ENCODE measurements at places on chromosomes 3 and 15.

- DNase-seq = no peak
Measured at GRCh38 chr3:4588466-4588865, 95.3 kb downstream of the ITPR1 start.

GRCh38 chr3:24773798-24774197 is 279.1 kb upstream of the THRB start:
- DNase-seq = no peak

DNA sequence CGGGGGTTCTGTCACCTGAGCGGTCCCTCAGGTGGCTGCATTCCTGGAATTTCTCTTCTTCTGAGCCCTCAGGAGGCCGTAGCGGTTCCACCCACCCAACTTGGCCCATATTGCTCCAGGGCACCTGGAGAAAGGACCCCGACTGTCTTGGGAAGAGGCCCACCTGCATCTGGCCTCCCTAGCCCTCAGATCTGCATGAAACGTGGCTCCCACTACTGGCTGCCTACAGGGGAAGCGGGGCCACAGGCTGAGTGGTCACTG is 9.9 kb upstream of the ANPEP start:
- no peak for DNase-seq

GRCh38 chr3:113625834-113626233 is 70.6 kb downstream of the USF3 start:
- DNase-seq = no peak

DNA sequence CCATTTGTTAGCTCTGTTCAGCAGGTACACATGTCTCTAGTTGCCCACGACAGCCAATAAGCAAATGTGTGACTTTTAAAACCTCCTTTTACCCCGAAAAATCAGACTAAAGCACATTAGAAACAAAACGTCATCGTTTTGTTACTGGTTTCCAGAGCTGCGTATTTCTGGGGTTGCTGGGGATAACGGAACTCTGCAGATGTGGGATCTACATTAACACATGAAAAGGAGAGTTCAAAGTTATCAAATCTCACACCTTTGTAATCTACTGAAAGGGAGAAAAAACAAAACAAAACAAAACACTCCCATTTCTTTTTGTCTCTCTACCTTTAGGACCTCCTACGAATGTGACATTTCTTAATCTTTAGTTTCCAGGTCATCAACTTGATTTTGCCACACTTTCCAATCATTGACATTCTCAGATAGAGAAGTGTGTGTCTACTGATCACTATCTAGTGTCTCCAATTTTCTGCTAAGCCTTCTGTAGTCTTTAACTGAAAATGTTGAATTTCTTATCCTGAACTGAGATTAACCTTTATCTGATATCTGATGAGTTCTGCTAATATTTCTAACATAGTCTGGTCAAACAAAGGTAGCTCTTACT is 93.0 kb upstream of the TSPAN3 start:
- no peak for DNase-seq

DNA sequence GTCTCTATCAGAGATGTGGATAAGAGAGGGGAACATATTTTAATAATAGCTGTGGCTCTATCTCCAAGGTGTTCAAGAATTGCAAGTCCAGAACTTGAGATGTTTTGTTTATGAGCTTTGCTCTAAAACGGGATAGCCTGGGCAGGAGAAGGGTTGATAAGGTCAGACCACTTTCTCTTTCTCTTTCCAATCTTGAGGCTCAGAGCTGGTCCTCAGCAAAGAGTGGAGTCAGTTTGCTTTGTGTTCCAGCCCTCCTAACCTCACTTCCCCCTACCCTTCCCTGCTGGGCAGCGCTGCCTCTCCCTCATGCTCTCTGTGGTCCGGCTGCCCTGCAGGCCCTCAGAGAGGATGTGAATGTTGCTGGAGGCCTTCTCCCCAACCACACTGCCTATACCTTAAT is 13.8 kb downstream of the KLHL6 start:
- no peak for DNase-seq

GRCh38 chr3:127175272-127175671 is 17.7 kb upstream of the PRR23E start:
- DNase-seq = no peak

- DNase-seq = no peak
Measured at GRCh38 chr3:55965776-55966175, 478.7 kb upstream of the WNT5A start.

DNA sequence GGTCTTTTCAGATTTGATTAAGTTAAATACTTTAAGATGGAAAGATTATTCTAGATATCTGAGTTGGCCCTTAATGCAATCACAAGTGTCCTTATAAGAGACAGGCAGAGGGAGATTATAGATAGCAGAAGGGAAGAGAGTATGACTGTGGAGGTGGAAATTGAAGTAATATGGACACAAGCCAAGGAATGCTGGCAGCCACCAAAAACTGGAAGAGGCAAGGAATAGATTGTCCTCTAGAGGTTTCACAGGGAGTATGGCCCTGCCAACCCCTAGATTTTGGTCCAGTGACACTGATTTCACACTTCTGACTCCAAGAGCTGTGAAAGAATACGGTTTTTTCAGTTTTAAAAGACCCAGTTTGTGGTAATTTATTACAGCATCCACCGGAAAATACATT is 1498.7 kb upstream of the CADM2 start:
- no peak for DNase-seq

DNA sequence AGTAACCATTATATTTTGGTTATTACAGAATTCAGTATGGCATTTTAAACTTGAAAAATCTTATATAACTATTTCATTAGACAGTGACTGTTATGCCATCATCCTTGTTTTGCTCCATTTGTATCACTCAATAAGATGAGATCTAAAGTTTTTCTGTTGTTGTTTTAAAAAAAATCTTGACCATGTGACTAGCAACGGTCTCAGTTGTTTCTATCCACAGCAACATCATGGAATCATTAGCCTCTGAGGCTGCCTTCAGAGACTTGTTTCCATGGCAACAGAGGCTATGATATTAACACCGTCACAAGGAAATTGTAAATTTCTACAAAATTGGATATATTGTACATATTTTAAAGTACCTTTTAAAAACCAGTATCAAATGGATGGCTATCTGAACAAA is 129.8 kb downstream of the DLG1 start:
- no peak for DNase-seq

GRCh38 chr15:66188464-66188863 is 65.1 kb downstream of the MEGF11 start:
- DNase-seq = no peak

DNA sequence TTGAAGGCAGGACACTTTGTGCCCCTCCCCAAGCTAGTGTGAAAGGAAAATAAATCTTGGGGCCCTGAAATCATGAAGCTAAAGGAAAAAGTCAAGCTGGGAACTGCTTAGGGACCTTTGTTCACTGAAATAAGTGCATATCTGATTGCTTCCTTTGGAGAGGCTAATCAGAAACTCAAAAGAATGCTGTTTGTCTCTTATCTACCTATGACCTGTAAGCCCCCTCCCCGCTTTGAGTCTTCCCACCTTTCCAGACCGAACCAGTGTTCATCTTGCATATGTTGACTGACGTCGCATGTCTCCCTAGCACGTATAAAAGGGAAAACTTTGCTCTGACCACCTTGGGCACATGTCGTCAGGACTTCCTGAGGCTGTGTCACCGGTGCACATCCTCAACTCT is 53.1 kb downstream of the SLC30A4 start:
- no peak for DNase-seq

GRCh38 chr3:81728766-81729544 is 32.5 kb downstream of the GBE1 start:
- no peak for DNase-seq

- DNase-seq = no peak
Measured at GRCh38 chr3:35500641-35501350, 138.5 kb upstream of the ARPP21 start.

- DNase-seq = no peak
Measured at GRCh38 chr3:27756877-27757276, 34.8 kb upstream of the EOMES start.

DNA sequence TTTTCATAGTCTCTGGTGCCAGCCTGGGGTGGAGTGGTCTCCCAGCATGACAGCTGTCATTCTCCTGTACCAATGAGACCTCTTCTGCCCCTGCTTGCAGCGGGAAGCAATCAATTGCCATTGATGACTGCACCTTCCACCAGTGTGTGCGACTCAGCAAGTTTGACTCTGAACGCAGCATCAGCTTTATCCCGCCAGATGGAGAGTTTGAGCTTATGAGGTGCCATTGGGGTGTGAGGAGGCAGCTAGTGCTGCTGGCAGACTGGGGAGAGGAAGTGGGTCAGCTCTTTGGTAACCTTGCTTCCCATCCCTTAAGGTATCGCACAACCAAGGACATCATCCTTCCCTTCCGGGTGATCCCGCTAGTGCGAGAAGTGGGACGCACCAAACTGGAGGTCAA is 4.4 kb upstream of the ABCF3 start:
- DNase-seq = no peak

DNA sequence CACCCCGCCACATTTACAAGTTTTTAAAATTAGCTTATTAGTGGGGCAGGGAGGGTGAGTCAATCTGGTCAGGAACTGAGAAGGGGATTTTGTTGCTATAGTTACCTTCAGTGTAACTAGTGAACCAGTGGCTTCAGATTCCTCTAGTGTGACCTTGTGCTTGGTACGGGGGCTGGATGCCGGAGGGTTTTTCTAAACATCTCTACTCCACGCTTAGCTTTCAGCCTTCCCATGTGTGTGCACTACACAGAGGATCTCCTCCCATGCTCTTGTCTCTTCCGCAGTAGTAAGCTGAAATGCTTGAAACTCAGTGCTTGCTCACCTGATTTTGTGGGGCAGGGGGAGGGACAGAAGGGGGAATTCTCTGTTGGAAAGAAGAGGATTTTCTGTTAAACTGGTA is 67.9 kb upstream of the AKAP13 start:
- DNase-seq = no peak

- DNase-seq = no peak
Measured at GRCh38 chr15:42694398-42694797, 42.5 kb downstream of the CDAN1 start.

GRCh38 chr3:174046311-174046710 is 648.8 kb downstream of the NLGN1 start:
- DNase-seq = no peak

DNA sequence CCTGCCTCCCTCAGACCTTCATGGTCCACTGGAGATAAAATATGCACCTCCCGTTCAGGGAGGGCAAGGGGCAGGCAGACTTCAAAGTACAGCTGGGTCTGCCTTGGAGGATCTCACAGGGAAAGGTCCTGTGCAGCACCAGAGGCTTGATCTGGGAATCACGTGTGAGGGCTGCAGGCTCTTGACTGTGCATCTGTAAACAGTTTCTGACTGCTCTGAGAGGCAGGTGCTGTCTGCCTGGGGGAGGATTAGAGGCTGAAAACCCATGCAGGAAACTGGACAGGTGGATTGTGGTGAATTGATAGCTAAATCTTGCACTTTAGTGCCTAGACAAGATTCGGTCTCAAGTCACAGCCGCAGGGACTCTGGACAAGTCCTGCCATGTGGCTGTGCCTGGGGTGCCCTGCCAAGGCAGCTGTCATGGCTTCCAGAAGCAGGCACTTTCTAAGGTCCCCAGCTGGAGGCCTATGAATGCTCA is 239.3 kb downstream of the EPHB1 start:
- no peak for DNase-seq

All from T follicular helper cell (primary cell).